Cerebellar nuclear complex (tissue), 1 donor: ENCODE measurements at places on chromosomes 4 and X.
A peak's percentile ranks its signal among the peaks of the same experiment; 100 is the strongest.

DNA sequence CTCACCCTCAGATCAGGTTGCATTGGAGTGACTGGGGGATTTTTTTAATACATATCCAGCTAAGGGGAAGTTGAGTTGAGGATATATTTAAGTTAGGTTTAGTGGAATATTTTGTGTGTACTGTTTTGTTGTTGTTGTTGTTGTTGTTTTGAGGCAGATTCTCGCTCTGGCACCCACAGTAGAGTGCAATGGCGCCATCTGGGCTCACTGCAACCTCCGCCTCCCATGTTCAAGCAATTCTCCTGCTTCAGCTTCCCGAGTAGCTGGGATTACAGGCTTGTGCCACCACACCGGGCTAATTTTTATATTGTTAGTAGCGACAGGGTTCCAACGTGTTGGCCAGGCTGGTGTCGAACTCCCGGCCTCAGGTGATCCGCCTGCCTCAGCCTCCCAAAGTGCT is 38.6 kb upstream of the ATP6AP2 start:
- DNase-seq: no peak

GRCh38 chr4:147096667-147097604 is 151.3 kb upstream of the TTC29 start:
- no peak for DNase-seq

DNA sequence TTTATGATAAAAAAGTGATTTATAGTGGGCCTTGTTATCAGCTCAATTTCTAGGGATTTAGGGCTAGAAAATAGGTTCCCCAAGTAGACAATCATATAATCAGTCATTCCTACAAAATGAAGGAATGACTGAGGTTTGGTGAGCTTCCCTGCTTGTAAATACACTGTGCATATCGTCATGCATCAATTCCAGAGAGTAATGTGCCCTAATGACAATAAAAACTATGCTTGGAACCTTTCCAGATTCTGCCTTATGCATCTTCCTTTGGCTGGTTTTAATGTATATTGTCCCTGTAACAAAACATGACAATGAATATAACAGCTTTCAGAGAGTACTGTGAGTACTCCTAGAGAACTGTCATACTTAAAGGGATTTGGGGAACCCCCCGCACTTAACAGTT is 1310.9 kb downstream of the PCDH7 start:
- no peak for DNase-seq

DNA sequence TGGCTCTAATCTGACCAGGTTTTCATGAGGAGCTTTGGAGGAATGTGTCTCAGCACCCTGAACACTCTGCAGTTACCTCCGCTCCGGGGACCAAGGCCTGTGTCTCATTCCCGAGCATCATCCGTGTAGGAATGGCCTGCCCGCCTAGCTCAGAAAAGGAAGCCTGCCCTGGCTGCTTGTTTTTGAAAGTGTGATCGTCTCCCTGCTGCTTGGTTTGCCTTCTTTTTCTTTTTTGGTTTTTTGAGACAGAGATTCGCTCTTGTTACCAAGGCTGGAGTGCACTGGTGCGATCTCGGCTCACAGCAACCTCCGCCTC is 73.3 kb downstream of the CRLF2 start:
- no peak for DNase-seq

GRCh38 chr4:107721436-107722100 is 1.5 kb upstream of the PAPSS1 start:
- no peak for DNase-seq

- peak; percentile 25 for DNase-seq
Measured at GRCh38 chr4:44927399-44928380, 201.3 kb upstream of the GNPDA2 start.

GRCh38 chr4:149521611-149522425 is 293.8 kb downstream of the IQCM start:
- DNase-seq: no peak

- no peak for DNase-seq
Measured at GRCh38 chr4:127606823-127607222, 25.9 kb upstream of the INTU start.

- DNase-seq: no peak
Measured at GRCh38 chrX:12896935-12897334, 9.5 kb upstream of the TLR8 start.

- DNase-seq: no peak
Measured at GRCh38 chrX:64975491-64975890, 759 bp downstream of the ZC4H2 start.

DNA sequence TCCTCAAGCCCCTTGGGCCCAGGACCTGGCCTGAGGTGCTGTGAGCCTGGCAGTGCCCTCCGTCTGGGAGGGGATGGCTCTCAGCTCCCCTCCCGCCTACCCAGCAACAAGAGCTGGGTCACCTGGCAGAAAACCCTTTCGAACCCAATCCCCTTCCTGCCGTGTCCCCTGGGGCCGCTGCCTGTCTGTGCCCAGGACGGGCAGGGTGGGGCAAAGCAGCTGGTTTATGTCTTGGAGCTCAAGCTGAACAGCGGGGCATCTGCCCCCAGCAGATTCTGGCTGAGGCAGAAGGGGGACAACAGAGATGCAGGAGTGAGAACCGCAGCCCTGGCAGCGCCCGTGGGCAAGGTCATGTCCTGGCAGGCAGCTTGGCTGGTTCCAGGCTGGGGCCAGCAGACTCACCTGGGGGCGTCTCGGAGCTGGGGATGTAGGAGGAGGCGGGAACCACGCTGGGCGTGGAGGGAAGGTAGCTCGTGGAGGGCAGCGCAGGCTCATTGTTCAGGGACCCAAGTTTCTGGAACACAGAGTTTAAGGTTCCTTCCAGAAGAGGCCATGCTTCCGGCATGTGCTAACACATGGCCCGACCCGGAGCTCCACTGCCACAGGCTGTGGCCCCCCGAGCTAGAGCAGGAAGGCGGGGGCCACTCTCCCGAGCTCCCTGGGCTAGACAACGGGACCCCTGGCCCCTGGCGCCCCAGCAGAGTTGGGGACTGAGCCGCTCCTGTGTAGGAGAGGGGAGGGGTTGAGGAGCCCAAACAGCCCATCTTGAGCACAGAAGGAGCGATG is 24.2 kb downstream of the NELFA start:
- DNase-seq: no peak

DNA sequence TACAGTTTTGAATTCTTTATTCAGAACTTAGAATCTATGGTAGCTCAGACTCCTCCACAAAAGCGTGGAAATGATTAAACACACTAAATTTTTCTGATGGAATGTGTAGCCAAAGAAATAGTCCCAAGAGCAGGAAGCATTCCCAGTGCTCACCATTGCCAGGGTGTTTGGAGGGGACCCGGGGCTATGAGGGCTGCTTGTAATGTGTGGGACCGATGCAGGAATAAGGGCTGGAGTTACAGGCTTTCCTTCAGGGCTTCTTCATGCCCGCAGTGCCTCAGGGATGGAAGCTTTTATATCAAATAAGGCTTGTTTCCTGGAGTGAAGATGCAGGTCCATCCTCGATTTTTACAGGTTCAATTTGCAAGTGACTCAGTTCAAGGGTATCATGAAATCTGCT is 25.8 kb downstream of the WWC2 start:
- no peak for DNase-seq

DNA sequence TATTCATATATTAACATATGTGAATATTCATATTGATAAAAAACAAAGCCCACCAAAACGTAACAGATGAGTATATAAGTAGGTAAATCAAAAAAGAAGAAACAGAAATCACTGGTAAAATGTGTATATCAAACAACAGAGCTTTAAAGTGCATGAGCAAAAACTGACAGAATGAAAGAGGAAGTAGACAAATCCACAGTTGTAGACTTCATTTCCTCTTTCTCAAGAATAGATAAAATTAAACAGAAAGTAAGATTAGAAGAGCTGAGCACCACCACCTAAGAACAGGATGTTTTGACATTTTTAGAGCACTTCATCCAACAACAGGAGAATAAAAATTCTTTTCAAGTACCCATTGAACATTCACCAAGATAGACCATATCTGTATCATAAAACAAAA is 64.6 kb downstream of the CNKSR2 start:
- no peak for DNase-seq

DNA sequence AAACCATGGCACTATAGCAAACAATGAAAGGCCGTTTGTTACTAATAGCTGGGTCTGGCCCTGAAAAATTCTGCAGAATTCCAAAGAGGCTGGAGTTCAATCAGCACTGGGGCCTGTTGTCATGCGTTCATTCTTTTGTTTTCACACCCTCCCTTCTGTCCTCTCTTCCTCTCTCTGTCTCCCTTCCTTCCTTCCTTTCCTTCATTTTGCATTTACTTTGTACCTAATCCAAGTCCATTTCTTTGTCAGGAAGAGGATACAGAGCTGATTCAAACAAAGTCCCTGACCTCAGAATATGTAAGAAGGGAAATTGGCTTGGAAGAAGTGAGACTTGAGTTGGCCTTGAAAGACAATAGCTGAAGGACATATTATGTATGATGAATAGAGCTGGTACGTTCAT is 119.6 kb upstream of the LDB2 start:
- no peak for DNase-seq

- no peak for DNase-seq
Measured at GRCh38 chrX:103398421-103398864, 22.1 kb downstream of the BEX3 start.

- DNase-seq: no peak
Measured at GRCh38 chr4:111198446-111198845, 575.6 kb upstream of the PITX2 start.

GRCh38 chr4:110751986-110752385 is 129.1 kb upstream of the PITX2 start:
- DNase-seq: no peak

DNA sequence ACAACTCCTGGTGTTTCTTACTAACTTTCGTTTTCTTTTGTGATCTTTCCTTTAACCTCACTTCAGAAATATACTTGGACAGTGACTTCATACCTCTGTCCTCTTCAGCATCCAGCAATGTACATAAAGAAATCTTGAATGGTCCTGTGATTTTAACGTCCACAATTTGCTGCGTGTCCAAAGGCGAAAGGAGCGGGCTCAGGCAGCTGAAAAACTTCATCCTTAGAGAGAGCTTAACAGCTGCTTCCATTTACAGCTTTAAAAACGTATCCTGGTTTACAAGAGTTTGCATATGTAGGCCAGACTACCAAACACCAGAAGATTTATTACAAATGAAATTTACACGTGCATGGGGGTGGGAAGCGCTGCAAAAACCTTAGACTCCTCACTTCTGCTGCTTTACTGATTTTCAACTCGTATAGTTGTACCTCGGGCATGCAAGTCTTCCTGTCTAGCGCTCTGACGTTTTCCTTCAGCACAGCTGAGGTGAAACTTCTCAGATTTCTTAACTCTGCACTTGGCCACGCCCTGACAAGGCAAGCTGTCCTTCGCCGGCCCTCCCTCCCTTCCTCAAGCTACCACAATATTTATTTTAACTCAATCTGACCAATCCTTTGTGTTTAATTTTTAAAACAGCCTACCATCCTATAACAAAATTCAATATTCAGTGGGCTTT is 406.4 kb downstream of the FAM47A start:
- no peak for DNase-seq

DNA sequence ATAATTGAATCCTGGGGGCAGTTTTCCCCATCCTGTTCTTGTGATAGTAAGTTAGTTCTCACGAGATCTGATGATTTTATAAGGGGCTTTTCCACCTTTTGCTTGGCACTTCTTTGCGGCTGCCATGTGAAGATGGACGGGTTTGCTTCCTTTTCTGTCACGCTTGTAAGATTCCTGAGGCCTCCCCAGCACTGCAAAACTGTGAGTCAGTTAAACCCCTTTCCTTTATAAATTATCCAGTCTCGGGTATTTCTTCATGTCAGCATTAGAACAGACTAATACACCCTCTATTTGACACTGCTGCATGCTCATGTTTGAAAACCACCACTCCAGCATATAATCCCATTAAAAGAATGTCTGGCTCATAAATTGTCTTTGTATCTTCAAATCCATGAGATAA is 264.4 kb upstream of the ITM2A start:
- no peak for DNase-seq

DNA sequence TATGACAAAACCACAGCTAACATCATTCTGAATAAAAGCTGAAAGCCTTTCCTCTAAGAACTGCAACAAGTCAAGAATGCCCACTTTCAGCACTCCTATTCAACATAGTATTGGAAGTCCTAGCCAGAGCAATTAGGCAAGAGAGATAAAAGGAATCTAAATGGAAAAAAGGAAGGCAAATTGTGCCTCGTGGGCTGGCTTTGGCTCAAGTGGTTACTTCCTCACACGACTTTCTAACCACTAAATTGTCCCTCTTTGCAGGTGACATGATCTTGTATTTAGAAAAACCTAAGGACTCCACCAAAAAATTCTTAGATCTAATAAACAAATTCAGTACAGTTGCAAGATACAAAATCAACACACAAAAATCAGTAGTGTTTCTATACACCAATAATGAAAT is 57.2 kb downstream of the SCML2 start:
- DNase-seq: no peak

GRCh38 chrX:47296766-47297365 is 64.1 kb downstream of the USP11 start:
- no peak for DNase-seq

DNA sequence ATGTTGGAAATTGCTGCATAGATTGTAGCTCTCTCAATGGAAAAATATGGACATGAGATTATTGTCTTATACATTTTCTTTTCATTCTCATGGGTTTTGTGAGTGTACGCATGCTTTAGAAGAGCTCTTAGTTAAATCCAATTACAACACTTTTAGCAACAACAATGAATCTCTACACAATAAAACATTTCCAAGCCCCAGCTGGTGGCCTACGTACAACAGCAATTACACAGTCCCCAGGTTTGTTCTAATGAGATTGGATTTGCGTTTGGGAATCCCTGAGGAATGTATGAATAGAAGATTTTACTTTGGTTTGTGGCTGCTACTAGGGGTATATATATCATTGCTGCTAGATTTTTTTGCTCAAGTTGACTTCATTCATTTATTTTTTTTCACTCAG is 98.6 kb downstream of the FHDC1 start:
- DNase-seq: no peak
